ENCODE measurements at places on chromosomes 13 and 19.
A peak's percentile ranks its signal among the peaks of the same experiment; 100 is the strongest.

DNA sequence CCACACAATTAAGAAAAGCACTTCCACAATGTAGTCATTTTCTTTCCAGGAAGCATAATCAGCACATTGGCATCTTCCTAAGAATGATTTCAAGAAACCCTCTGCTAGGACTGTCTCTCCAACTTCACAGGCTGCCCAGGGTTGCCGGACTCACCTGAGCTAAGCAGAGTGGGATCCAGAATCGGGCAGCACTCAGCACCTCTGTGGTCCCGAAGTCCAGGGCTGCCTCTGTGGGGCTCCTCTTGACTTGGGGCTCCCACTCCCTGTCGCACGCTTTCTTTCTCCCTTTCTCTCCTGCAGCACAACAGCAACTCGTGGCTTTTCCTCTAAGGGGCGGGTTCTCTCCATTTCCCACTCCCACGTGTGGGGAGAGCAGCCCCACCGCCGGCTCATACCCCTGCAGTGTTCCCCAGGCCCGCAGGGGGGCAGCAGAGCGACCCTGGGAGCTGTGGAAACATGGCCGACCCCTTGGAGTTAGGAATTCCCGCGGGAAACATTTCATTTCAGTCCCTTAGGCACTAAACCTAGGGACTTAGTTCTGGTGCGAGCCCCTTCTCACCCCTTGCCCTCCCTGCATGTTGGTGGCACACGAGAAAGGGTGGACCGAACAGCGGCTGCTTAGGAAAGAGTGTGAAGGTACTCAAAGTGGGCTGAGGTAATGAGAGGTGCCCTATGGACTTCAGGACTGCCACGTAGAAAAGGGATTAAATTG lies at the start of gene TMEM272:
TSS of gene TMEM272 (minus strand) at position 316 of the 712 bp plus-strand sequence. CDS start 6,647 bp downstream, outside the sequence.
- no peaks in the 10 kb centered on the region for H3K4me1 ChIP-seq
- H3K27ac ChIP-seq: no peak within 1 kb of the TSS
- DNase-seq: no peak
- H3K36me3 ChIP-seq: no peaks in the 10 kb centered on the region
- no peak within 1 kb of the TSS for H3K4me3 ChIP-seq

GRCh38 chr13:65638572-65639168 lies 1591.5 kb downstream of the PCDH9 start:
- peak; percentile 49 for DNase-seq
- H3K36me3 ChIP-seq: no peaks in the 10 kb centered on the region
- H3K27me3 ChIP-seq: no peaks in the 10 kb centered on the region
- no peaks in the 10 kb centered on the region for H3K4me1 ChIP-seq
- no peak overlapping the region for H3K4me3 ChIP-seq
- no peak overlapping the region for H3K27ac ChIP-seq

- H3K27ac ChIP-seq: peak within 1 kb of the TSS; percentile 99
- H3K36me3 ChIP-seq: no peaks in the 10 kb centered on the region
- H3K4me1 ChIP-seq: peaks cover 21% of the 10 kb centered on the region
- H3K27me3 ChIP-seq: no peaks in the 10 kb centered on the region
- peak; percentile 91 for DNase-seq
Observed at GRCh38 chr13:46181840-46182490, at the start of gene LCP1. Gene LCP1, minus strand, starts transcription at chr13:46182177. Its CDS starts 22,515 bp downstream, at chr13:46159662.

- H3K4me1 ChIP-seq: no peaks in the 10 kb centered on the region
- H3K27me3 ChIP-seq: no peaks in the 10 kb centered on the region
- H3K27ac ChIP-seq: no peak overlapping the region
- no peak for DNase-seq
- no peaks in the 10 kb centered on the region for H3K36me3 ChIP-seq
- no peak overlapping the region for H3K4me3 ChIP-seq
Observed at GRCh38 chr13:100178309-100178708, 89.4 kb downstream of the PCCA start.

DNA sequence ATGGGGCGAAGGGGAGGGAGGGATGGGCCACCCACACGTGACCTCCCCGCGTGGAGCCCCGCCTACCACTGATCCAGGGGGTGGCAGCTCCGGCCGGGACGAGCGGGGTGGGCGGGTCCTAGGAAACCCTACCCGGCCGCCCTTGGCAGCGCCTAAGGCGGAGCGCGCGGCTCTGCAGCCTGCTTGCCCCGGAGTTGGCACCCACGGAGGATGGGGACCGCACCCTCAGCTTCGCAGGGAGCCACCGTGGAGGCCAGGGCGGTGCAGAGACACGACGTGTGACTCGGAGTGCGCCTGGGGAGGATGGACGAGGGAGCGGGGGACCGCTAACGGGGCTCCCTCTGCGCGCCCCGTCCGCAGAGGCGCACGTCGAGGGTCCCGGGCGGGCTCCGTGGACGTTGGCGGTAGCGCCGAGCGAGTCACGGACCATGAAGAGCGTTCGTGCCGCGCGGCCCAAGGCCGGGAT lies at the start of gene RGS9BP:
TSS of gene RGS9BP (plus strand) at position 129 of the 466 bp plus-strand sequence. CDS start 416 bp downstream, outside the sequence.
- peak; percentile 73 for DNase-seq
- peak within 1 kb of the TSS; percentile 48 for H3K27ac ChIP-seq
- H3K4me3 ChIP-seq: peak within 1 kb of the TSS; percentile 97
- H3K27me3 ChIP-seq: no peaks in the 10 kb centered on the region
- H3K4me1 ChIP-seq: 0 out of 2 replicates have a peak, but pooled peaks cover 6% of the 10 kb centered on the region

- no peaks in the 10 kb centered on the region for H3K36me3 ChIP-seq
- H3K27ac ChIP-seq: no peak overlapping the region
- DNase-seq: no peak
- H3K4me3 ChIP-seq: no peak overlapping the region
- H3K27me3 ChIP-seq: no peaks in the 10 kb centered on the region
Observed at GRCh38 chr13:90951663-90952062, 395.8 kb upstream of the MIR17HG start.

GRCh38 chr19:1268226-1269064 lies 687 bp upstream of the CIRBP start:
- 0 out of 2 replicates have a peak, but pooled peaks cover 4% of the 10 kb centered on the region for H3K27me3 ChIP-seq
- H3K27ac ChIP-seq: no peak overlapping the region
- H3K4me1 ChIP-seq: peaks cover 38% of the 10 kb centered on the region
- 0 out of 2 replicates have a peak overlapping the region, but pooled peaks have one; percentile 21 for H3K4me3 ChIP-seq
- peaks cover 25% of the 10 kb centered on the region for H3K36me3 ChIP-seq

DNA sequence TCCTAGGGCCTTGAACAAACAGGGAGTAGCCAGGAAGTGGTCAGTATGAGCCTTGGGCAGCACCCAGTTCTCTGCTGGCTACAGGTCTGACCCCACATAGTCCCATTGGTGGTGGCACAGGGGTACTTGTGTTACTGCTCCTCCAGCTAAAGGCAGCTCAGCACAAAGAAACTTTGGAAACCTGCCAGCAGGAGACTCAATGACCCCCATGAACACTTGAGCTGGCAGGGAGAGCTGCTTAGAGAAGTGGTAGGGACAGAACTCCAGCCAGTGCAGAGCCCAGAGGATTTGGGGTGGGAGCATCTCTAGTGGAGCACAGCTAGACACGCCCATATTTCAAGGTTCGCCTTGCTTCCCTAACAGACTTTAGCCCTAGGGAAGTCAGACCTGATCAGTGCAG lies 10.4 kb upstream of the ZNF586 start:
- no peak for DNase-seq
- H3K36me3 ChIP-seq: 0 out of 2 replicates have a peak, but pooled peaks cover 2% of the 10 kb centered on the region
- no peak overlapping the region for H3K27ac ChIP-seq
- no peaks in the 10 kb centered on the region for H3K27me3 ChIP-seq

GRCh38 chr13:67395577-67395976 lies 165.4 kb upstream of the PCDH9 start:
- no peaks in the 10 kb centered on the region for H3K27me3 ChIP-seq
- H3K36me3 ChIP-seq: no peaks in the 10 kb centered on the region

DNA sequence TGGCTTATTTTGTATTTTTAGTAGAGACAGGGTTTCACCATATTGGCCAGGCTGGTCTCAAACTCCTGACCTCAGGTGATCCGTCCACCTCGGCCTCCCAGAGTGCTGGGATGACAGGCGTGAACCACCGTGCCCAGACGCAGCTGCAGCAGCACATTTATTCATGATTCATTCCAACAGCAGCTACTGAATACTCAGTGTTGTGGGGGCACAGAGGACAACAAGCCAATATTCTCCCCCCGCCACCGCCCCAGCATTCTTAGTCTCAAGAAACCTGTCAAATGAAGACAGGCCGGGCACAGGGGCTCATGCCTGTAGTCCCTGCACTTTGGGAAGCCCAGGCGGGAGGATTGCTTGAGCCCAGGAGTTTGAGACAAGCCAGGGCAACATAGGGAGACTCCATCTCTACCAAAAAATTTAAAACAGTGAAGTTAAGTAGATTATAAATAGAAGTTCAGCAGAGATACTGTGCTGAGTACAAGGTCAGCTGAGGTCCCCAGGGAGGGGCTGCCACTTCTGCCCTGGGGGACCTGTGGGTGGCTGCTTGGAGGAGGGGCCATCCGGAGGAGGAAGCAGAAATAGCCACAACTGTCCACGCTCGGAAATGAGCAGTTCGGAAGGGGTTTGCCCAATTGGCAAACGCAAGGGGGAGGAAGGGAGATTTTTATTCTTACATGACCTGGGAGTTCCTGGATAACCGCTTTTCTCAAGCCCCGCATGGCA lies 4.3 kb downstream of the DOT1L start:
- H3K27me3 ChIP-seq: no peaks in the 10 kb centered on the region
- H3K36me3 ChIP-seq: no peaks in the 10 kb centered on the region
- DNase-seq: no peak
- no peak overlapping the region for H3K4me3 ChIP-seq

GRCh38 chr13:33740134-33740538 lies 77.8 kb upstream of the RFC3 start:
- H3K4me1 ChIP-seq: no peaks in the 10 kb centered on the region
- no peak overlapping the region for H3K4me3 ChIP-seq
- DNase-seq: no peak
- no peaks in the 10 kb centered on the region for H3K36me3 ChIP-seq

DNA sequence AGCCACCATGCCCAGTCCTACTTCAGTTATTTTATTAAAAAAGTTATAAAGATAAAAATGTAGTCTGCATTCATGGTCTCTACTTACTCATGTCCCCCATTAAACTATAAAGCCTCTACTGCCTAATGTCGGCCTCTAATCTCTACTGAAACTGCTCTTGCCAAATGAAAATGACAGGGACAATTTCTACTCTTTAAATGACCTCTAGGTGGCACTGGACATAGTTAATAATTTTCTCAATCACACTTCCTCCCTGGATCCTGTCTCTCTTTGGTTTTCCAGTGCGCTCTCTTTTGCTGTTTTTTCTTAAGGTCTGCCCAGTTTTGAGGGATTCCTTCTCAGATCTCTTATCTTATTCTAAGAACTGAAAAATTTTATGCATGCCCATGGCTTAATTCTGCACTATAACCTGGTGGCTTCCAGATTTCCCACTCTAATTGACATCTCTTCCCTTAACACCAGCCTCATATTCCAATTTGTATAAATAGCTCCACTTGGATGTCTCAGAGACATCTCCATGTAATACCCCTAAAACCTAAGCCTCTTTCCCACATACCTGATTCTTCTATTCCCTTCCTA lies 54.3 kb downstream of the MTMR6 start:
- no peaks in the 10 kb centered on the region for H3K36me3 ChIP-seq
- no peaks in the 10 kb centered on the region for H3K27me3 ChIP-seq
- no peak overlapping the region for H3K4me3 ChIP-seq
- DNase-seq: no peak
- H3K4me1 ChIP-seq: no peaks in the 10 kb centered on the region
- no peak overlapping the region for H3K27ac ChIP-seq

DNA sequence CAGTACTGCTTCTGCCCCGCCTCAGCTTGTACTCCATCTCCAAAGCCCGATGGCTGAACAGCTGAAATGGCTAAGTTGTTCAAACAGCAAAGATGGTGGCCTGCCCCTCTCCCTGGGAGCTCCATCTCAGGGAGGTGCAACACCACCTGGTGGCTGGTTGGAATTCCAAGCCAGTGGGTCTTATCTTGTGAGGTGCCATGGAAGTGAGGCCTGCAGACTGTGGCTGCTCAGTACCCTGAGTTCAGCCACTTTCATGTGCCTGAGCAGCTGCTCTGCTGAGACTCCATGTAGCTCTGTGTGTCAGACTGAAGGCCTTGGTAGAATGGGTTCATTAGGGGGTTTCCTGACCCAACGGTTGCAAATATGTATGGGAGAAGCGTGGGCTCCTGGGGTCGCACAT lies 67.3 kb upstream of the SPRY2 start:
- no peak overlapping the region for H3K4me3 ChIP-seq
- no peak overlapping the region for H3K27ac ChIP-seq
- no peaks in the 10 kb centered on the region for H3K27me3 ChIP-seq
- H3K4me1 ChIP-seq: no peaks in the 10 kb centered on the region

DNA sequence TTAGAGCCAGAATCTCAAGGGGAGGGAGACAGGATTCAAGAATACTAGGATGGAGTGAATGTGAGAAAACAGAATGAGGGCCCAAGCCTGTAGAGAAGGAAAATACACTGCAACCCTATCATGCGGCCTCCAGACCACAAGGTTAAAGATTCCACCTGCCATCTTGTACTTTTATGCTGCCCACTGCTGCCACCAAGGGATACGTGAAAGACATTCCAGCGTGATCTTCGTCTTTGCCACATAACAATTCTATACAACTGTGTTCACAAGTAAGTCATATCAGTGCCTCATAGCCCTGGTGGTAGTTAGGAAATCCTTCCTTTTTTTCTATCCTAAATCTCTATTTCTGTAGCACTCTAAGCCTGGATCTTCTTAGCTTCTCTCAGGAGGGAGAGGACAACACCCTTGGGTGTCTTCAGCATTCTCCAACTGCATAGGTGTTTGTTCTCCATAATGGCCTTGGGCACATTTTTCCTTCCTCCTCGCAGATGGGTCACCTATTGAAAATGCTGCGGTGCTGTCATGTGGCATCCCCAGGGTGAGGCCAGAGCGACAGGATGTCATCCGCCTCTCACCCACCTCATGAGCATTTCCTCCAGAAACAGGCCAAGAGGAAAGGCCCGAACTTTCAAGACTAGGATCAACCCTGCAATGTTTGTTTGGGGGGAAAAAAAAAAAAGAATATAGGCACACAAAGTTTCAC lies 13.6 kb downstream of the TPT1 start:
- H3K27ac ChIP-seq: no peak overlapping the region
- no peak overlapping the region for H3K4me3 ChIP-seq
- H3K36me3 ChIP-seq: no peaks in the 10 kb centered on the region
- no peaks in the 10 kb centered on the region for H3K27me3 ChIP-seq
- no peak for DNase-seq

DNA sequence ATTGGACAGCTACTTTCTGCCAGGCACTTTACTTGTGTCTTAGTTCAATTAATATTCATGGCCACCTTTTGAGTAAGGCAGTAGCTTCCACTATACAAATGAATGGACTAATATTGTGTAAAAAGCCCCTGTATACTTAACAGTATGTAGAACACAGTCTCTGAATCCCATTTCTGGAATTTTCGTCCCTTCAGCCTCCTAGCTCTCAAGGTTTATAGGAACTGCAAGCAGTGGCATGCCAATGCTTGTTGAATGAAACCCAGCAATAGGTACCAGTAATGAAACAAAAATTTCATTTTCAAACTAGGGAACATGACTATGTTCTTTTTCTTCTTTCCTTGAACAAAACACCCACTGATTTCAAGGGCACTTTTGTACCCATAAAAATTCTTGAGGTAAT lies 361.6 kb downstream of the TDRD3 start:
- H3K36me3 ChIP-seq: no peaks in the 10 kb centered on the region
- no peak overlapping the region for H3K27ac ChIP-seq
- H3K4me1 ChIP-seq: no peaks in the 10 kb centered on the region
- H3K27me3 ChIP-seq: no peaks in the 10 kb centered on the region
- no peak overlapping the region for H3K4me3 ChIP-seq

All from MM.1S (cell line).